Kidney (tissue), 22 donors: ENCODE measurements at places on chromosomes 13 and 19. TPM values are rescaled to one million over a fixed set of nuclear protein-coding genes. Genes with fewer than 3 reads are reported as not detected.

Gene NDUFS7
- 265 TPM for polyA plus RNA-seq

Gene TMC4
- polyA plus RNA-seq = 64.6 TPM

Gene ACTMAP
- polyA plus RNA-seq = 8.9 TPM

Gene NCR1
- polyA plus RNA-seq = not detected

Gene HSD11B1L
- 29.9 TPM for polyA plus RNA-seq

Gene ZNF763
- polyA plus RNA-seq = 4.6 TPM

- DNase-seq = peak; percentile 29
Observed at GRCh38 chr19:47027586-47028088, 8.0 kb downstream of the NPAS1 start.

- no peak for DNase-seq
Observed at GRCh38 chr13:21925720-21926119, 254.8 kb downstream of the FGF9 start.

DNA sequence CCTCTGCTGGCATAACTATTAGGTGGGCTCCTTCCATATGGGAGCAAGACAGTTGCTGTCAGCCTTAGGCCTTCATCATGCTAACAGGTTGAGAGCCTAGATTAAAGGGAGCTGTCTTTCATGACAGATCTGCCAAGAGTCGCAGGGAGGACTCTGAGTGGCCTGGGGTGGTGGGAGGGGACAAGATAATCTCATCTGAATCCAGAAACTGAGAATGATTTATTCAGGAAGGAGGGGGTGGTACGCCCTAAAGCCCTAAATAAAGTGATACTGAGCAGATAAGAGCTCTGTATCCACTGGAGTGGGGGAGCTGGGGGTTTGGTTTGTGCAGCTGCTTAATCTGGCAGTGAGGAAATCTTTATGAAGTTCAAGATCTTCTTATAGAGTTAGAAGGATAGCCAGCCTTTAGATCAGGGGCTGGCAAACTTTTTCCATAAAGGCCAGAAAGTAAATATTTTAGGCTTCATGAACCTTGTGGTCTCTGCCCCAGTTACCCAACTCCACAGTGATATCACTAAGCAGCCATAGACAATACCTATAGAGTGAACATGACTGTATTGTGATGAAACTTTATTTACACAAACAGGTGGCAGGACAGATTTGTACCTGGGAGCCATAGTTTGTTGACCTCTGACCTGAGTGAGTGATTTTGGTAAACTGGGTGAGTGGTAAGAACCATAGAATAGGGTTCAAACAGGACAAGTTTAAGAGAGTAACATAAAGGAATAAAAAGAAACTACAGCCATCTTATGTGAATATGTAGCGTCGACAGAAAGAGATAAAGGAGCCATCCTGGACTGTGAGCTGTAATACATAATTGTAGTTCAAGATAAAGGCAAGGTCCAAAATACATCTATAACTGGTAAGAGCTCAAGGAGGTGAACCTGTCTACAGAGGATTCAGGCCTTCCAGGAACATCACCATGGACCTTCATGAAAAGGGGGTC lies 9.8 kb upstream of the STK24 start:
- no peak for DNase-seq

GRCh38 chr19:35206379-35206778 lies 22.2 kb downstream of the FAM187B start:
- no peak for DNase-seq

- DNase-seq = no peak
Observed at GRCh38 chr19:45623984-45624383, 15.2 kb downstream of the EML2 start.

- DNase-seq = no peak
Observed at GRCh38 chr13:110398564-110399507, 91.8 kb downstream of the COL4A2 start.

- DNase-seq = no peak
Observed at GRCh38 chr13:51524829-51525566, 59.3 kb upstream of the WDFY2 start.

DNA sequence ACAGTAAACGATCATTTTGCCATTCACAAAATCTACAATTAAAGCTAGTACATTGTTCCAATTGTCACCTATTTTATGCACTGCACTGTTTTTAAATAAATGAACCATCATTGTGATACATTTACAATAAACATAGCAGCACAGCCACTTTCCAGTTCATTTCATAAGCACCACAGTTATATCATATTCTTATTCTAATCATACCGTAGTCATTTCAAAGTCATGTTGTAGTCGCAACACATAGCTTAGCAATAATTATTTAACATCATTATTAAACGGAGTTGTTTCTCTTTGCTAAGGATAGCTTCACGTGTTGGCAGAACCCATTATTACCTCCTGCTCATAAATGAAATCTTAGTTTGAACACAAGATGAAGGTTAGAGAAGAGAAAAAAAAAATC lies 2.2 kb upstream of the PCDH9 start:
- no peak for DNase-seq

DNA sequence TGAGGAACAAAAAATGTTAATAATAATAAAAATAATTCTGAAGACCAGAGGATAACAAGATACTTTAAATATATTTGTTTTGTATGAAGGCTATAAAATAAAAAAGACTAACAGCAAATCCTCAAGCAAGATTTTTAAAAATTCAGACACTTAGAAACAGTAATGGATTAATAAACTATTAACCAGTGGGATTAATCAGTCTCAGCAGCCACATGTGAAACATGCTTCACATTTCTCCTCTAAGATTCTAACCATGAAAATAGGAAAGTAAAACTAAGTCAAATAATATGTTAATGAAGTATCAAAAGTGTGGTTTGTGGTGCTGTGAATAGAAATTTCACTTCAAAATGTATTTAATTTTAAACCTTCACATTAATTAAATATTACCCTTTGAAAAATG lies 57.4 kb downstream of the KCNRG start:
- DNase-seq = no peak

GRCh38 chr13:38950987-38951386 lies 39.6 kb downstream of the STOML3 start:
- no peak for DNase-seq

DNA sequence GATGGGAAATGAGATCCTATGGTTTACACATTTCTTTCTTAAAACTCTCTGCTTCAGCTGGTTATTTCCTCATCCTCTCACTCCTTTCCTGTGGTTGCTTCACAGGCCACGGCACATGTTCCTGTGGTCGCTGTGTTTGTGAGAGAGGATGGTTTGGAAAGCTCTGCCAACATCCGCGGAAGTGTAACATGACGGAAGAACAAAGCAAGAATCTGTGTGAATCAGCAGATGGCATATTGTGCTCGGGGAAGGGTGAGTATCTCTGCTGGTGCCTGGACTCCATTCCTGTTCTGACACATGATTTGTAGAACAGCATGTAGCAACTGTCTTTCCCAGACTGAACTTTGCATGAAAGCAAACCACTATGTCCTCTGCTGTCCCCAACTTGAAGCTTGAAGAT lies 254.2 kb downstream of the ITGBL1 start:
- no peak for DNase-seq

DNA sequence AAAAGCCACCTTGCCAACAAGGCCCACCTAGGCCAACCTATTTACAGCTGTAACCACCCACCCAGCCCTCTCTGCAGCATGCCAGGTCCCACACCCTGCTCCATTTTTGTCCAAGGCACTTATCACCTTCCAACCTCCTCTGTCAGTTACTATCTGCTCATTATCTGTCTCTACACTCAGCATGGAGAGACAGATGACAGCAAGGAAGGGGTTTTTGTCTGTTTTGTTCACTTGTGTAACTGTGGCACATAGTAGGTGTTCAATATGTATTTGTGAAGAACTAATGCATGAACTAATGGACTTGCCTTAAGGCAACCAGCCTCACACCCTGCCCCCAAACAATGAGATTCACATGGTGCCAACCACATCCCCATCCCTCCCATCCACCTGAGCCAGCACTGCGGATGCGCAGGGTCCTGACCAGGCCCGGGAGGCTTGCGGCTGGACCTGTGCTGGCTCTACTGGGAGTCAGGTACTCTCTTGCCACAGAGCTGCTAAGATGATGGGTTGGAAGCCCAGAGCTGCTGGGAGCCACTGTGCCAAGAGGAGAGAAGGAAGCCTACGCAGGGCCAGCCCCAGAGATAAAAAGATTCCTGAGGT lies 17.3 kb downstream of the DEDD2 start:
- DNase-seq = no peak

- DNase-seq = no peak
Observed at GRCh38 chr13:60837806-60838205, 440.8 kb downstream of the TDRD3 start.

GRCh38 chr13:39760521-39760920 lies 105.1 kb downstream of the COG6 start:
- DNase-seq = no peak

DNA sequence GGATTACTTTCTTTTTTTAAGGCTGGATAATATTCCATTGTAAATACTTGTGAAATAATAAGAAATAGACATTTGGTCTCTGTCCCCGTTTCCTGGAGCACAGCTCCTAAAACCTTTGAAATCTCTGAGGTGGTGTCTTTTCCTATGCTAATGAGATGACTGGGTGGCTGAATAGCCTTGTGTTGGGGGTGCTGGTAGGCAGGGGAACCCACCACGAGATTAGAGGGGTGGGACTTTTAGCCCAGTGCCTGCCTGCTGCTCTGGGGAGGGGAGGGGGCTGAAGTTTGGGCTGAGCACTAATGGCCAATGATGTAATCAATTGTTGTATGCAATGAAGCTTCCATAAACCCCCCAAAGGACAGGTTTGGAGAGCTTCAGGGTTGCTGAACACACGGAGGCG lies 175.7 kb downstream of the FGF9 start:
- DNase-seq = no peak

GRCh38 chr13:35531526-35531925 lies 55.0 kb upstream of the MAB21L1 start:
- no peak for DNase-seq

DNA sequence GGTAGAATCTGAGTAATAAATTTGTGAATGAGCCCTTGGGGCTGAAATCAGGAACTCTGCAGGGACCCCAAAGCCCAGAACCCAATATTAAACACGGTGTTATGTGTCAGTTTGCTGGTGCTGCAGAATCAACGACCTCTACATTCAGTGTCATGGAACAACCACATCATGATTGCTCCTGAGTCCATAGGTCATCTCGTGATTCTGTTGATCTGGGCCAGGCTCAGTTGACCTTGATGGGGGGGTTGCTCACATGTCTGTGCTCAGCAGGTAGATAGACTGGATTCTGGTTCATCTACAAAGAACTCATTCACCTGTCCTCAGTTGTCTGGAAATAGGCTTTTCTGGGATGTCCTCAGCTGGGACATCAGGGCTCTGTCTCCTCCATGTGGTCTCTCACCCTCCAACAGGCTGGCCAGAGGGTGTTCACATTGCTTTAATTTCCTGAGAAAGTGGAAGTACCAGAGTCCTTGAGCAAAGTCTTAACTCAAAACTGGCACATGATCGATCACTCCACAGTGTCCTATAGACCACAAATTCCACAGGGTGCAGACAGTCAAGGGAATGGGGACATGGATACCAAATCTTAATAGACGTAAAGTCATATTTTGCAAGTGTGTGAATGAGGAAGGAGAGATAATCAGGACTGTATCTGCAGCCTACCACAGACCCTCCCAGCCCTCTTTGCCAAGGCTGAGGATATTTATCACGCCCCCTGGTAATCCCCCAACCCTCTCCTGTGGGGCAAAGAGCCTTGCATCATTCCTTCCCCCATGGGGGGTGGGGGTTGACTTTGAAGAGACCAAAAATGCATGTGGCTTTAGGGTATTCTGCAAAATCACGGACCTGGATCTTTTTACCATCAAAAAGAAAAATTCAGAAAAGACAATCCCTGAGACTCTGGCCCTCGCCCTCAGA lies 39.3 kb upstream of the IGFL1 start:
- DNase-seq = no peak

- no peak for DNase-seq
Observed at GRCh38 chr13:110421696-110422385, 114.8 kb downstream of the COL4A2 start.

DNA sequence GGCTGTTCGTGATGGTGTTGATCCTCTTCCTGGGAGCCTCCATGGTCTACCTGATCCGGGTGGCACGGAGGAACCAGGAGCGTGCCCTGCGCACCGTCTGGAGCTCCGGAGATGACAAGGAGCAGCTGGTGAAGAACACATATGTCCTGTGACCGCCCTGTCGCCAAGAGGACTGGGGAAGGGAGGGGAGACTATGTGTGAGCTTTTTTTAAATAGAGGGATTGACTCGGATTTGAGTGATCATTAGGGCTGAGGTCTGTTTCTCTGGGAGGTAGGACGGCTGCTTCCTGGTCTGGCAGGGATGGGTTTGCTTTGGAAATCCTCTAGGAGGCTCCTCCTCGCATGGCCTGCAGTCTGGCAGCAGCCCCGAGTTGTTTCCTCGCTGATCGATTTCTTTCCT lies 12.2 kb upstream of the C19orf33 start:
- DNase-seq = no peak

DNA sequence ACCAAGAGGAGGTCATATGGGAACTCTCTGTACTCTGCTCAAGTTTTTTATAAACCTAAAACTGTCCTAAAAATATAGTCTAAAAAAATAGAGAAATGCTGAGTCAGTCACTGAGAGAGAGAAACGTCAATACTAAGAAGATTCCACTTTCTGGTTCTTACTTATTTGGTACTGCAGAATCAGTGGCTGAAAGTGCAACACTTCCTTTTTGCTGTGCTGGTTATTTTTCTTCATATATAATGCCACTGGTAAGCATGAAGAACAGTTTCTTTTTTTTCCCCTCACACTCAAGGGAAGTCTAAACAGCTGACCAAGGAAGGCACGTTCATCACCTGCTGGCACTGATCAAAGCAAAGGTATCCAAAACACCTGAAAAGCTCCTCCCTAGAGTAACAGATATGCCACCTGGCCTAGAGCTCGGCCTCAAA lies 44.3 kb upstream of the N4BP2L1 start:
- no peak for DNase-seq
